ENCODE measurements at places on chromosomes 16 and 17.
A peak's percentile ranks its signal among the peaks of the same experiment; 100 is the strongest.

DNA sequence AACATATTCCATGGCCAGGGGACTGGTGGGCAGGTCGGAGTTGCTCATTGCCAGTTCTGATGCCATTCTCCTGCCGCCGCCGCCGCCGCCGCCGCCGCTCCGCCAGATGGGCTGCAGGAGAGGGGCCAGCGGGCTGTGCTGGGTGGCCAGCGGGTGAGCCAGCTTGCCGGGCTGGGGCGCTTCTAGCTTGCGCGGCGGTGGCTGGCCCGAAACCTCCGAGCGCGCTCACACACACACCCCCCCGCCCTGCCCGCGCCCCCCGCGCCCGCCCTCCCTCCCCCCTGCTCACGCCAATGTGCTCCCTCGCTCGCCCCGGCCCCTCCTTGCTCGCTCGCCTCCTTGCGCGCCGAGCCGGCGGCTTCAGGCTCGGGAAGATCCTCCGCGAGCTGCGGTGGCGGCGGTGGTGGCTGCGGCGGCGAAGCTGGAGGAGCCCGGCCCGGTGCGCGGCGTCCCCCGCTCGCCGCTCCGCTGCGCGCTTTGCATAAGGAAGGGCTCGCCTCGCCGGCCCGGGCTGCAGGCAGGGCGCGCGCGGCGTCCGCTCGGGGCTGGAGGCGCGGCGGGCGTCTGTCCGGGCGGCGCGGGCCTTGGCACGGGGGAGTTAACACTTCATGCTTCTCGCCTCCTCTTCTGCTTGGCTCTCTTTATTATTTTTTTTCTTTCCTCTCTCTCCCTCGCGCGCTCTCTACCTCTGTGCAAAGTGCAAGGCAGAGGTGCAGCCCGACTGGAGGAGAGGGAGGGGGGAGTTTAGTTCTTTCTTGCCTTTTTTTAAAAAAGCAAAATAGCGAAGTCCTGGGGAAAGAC, 500 bp downstream of the MAF start:
- no peak for DNase-seq

DNA sequence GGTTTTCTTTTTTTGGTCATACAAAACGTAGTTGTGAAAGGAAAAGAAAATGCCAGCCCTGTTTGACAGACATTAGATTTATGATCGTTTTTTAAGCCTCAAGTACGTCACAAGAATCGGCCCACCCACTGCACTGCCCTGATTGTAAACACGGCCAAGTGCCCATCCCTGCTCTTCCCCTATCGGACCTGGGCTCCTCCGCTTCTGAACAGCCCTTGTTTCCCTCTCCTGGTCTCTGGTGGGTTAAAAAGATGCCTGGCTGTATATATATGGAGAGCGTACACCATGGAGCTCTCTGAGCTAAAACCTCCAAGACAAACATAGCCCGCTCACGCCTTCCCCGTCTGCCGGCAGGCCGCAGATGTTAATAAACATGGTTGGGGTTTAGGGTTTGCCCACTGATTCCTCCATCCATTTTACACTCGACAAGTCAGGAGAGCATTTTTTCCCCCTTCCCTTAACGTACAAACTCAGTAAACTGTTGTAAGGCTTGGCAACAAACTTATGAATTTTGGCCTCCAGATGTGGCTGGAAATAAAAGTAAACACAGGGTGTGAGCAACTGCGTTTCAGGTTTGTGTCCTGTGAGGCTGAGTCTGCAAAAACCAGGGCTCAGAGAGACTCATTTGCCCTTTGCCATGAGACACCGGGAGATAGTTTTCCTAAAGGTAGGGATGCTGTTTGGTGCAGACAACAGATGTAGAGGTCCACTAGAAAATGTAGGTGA, 325.9 kb downstream of the SOX9 start:
- no peak for DNase-seq

GRCh38 chr17:33967608-33968349, 287.3 kb upstream of the CCL2 start:
- DNase-seq, result no peak

DNA sequence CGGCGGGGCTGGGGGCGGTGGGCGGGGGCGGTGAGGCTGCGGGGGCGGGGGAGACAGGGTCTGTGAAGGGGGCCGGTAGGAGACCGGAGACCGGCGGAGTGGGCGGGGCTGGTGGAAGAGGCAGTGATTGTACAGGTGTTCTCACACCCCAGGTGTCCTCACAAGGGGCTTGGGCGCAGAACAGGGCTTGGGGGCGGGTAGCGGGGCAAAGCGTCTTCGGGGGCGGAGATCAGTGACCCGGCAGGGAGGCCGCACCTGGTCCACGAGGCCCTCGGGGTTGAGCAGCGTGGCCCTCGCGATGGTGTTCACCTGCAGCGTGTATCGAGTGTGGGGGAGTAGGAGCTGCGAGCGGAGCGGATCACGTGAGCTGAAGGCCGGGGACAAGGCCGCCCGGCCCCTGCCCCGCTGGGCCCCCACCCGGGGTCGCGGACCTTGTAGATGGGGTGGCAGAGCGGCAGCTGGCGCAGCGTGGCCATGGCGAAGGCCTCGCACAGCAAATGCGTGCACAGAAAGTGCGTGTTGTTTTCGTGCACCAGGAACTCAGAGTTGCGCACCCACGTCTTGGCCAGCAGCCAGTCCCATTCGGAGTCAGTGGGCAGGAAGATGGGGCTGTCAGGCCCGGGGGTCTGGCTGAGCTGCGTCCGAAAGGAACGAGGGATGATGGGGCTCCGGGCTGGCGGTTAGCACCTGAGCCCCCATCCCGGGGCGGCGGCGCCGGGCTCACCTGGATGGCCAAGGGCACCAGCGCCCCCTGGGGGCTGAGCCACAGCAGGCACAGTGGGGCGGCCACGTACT, 8.5 kb downstream of the ALOXE3 start:
- no peak for DNase-seq

GRCh38 chr17:18109935-18110485, 1.5 kb downstream of the MYO15A start:
- no peak for DNase-seq

GRCh38 chr16:4392382-4393239, 21.0 kb downstream of the VASN start:
- no peak for DNase-seq

DNA sequence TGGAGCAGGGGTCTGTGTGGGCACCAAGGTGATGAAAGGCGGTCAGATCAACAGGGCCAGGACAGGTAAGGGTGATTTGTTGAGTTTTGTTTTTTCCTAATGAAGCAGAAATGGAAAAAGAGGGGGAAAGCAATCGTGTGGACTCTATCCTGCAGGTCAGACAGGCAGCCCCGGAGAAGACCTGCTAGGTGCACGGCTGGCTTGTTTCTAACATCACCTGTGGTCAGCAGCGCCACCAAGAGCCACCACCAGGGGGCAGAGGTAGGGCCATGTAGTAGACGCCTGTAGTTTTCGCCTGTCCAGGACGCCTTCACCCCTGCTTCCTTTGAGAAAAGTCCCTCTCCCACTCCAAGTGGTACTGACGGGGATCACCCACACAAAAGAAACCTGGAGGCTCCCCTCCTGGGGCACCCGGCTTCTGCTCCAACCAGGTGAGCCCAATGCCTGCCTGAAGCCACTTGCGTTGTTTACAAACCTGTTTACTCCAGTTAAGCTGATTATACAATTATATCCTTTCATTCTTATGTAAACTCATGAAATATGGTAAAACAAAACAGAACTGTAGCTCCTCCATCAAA, 54.2 kb upstream of the SEC14L1 start:
- DNase-seq, result peak; percentile 62

- no peak for DNase-seq
Observed at GRCh38 chr17:79224476-79224875, 149.9 kb downstream of the ENGASE start.

Measured in GM12864 (cell line).